ENCODE measurements at places on chromosomes 6 and 20.

GRCh38 chr6:90028066-90028778 is 134.0 kb downstream of the GJA10 start:
- DNase-seq: no peak

DNA sequence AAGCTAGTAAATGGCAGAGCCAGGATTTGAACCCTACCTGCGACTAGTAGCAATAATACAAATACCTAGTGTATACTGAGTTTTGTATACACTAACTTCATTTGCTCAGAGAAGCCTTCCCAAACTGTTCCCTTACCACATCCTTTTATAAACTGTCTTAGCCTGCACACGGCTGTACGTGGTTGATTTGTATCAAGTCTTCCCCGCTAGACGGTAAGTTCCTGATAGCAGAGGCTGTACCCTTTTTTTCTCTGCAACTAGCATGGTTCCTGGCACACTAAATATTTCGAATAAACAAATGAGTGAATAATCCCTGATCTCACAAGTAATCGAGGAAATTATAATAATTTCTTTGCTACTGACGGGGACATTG is 636 bp downstream of the RTF2 start:
- no peak for DNase-seq

GRCh38 chr6:52049252-52050050 is 38.0 kb downstream of the PKHD1 start:
- no peak for DNase-seq

DNA sequence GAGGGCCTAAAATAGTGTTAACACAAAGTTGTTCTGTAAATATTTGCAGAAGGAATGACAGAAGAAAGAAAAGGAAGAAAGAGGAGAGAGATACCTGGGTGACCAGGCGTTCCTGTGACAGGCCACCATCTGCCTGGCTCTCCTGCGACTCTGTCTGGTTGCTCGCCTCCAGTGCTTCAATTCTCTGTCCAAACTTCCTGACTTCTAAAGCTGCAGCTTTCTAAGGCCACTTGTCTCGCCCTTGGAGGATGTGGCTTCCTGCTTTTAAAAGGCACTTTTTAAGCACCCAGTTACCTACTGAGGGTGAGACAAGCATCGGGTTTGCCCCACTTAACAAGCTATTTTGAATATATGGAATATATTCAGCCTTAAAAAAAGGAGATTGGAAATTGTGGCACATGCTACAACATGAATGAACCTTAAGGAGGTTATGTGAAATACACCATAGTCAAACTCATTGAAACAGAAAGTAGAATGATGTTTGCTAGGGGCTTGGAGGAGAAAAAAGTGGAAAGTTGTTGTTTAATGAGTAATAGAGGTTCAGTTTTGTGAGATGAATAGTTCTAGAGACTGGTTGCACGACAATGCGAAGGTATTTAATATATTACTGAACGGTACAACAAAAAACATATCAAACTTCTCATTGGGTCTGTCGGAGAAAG is 32.8 kb downstream of the VIP start:
- DNase-seq: no peak

DNA sequence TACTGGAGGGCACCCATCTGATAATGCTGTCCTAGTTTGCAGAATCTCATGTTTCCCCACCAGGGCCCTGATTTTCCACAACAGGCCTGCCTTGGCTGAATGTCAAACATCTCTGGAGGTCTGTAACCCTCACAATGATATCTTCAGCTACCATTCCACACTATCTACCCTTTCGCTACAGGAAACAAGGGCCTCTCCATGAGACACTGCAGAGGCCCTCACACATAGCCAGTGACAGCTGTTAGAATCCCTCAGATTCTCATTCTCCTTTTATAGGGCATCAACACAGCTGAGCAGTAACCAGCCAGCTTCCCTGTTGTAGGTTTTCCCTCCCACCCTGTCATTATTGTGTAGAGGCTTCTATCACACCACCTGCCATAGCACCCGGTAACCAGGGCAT is 29.6 kb upstream of the MICB start:
- no peak for DNase-seq

DNA sequence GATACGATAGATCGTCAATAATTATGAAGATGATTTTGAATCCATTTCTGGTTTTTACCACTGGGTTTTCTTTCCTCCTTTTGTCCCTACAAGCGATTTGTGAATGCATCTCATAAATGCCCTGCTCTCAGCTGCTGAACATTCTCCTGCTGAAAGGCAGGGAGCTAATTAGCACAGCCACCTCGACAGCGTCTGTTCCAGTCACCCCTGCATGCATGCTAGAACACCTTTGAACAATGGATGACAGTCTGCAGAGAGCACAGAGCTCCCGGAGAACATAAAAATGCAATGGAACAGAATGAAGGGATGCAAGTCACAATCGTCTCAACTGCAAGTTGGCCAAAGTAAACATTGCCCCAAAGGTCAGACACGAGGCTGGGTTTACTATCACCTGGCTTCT is 105.8 kb downstream of the SLC35B3 start:
- DNase-seq: no peak

GRCh38 chr6:107894809-107895396 is 63.1 kb downstream of the SEC63 start:
- no peak for DNase-seq

DNA sequence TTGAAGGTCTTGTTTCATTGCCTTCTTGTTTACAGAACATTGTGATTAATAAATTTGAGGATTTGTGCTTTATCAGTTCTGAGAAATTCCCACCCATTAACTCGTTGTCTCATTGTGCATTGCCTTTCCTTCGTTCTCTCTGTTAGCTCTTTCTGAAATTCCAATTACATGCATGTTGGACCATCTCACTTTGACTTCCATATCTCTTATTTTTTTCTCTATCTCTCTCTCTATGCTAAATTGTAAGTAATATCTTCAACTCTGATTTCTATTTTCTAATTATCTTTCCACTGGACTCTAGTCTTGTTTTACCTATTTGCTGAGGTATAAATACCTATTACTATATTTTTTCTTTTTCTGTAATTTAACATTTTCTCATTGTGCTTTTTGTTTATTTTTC is 92.3 kb downstream of the SHLD1 start:
- DNase-seq: no peak

GRCh38 chr20:49885558-49886332 is 29.6 kb downstream of the SPATA2 start:
- DNase-seq: no peak

- DNase-seq: no peak
Observed at GRCh38 chr6:72035486-72035885, 149.1 kb downstream of the RIMS1 start.

DNA sequence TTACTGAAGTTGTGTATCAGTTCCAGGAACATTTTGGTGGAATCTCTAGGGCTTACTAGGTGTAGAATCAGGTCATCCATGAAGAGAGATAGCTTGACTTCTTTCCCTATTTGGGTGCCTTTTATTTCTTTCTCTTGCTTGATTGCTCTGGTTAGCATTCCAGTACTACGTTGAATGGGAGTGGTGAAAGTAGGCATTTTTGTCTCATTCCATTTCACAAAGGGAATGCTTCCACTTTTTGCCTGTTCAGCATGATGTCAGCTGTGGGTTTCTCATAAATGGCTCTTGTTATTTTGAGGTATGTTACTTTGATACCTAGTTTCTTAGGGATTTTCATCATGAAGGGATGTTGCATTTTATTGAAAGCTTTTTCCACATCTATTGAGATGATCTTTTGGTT is 195.3 kb downstream of the MOXD1 start:
- no peak for DNase-seq

- no peak for DNase-seq
Observed at GRCh38 chr20:8474027-8474668, 342.1 kb downstream of the PLCB1 start.

DNA sequence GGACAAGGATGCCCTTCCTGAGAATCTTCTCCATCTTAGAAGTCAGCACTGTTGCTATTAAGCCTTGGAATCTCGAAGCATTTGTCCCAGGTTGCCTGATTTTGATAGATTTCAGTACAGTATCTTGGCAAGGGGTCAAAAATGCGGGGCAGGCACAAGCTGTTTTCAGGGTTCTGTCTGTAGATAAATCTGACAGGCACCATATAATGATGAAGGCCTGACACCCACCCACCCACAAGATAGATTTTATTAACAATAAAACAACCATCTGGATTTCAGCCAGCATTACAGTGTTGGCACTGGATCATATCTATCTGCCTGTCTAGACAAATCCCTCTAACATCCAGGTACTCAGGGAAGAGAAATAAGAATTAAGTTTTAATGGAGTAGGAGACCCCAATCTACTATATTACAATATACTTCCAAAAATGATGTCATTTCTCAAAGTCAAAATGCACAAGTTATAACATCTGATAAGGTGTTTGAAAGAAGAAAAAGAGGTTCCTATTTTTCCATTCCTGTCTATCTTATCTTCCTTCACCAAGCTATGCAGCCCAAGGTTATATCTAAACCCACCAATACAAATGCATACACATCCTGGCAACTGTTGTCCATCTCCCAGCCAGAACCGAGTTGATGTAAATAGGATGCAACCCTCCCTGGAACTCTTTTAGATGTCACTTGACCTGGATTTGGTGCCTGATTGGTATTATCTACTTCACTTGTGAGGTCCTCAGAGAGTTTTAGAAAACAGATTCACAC is 10.7 kb downstream of the NEDD9 start:
- DNase-seq: no peak
